ENCODE measurements at places on chromosomes 1 and 21.

DNA sequence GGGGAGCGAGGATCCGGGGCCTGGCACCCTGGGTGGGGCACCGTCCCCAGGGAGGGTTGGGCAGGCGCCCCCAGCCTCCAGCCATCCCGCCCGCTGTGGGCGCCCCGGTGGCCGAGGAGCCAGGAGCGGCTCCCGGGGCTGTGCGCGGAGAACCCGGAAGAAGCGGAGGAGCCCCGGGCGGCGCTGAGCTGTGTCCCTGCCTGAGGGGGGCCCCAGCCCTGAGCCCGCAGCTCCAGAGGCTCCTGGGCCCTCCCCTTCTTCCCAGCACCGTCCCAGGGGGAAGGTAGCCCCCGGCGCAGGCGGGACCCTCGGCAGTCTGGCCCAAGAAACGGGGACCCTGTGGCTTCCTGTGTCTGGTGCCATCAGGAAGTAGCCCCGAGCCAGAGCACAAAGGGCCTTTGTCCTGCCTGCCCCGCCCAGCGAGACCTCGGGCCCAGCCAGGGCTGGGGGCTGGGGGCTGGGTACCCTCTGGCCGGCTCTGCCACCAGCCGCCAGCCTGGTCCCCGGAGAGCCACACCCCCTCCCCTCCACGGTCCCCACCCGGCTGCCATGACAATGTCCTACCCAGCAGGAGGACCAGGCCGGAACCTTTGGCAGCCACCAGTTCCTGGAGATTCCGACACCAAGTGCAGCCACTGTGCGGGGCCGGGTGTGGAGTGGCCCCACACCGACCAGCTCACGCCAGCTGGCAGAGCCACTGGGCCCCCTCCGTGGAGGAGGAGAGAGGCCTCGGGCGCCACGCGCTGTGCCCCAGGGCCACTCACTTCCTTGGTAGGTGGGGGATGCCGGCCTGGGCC lies 15.6 kb upstream of the TTLL10 start:
- DNase-seq: peak; percentile 29

GRCh38 chr1:117636637-117637425 lies 31.0 kb downstream of the TENT5C start:
- no peak for DNase-seq

DNA sequence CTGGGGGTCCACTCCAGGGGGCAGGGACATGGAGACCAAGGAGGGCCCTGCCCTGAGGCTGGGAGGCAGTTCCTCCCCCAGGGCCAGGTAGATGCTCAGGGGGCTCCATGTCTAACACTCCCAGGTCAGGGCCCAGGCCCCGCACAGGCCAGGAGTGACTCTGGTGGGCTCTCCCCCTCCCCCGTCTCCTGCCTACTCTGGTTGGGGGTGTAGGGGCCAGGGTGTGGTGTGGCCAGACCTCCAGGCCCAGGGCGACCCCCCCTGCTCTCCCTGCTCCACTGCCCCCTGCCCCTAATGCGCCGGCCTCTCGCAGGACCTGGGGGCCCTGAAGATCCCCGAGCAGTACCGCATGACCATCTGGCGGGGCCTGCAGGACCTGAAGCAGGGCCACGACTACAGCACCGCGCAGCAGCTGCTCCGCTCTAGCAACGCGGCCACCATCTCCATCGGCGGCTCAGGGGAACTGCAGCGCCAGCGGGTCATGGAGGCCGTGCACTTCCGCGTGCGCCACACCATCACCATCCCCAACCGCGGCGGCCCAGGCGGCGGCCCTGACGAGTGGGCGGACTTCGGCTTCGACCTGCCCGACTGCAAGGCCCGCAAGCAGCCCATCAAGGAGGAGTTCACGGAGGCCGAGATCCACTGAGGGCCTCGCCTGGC lies 19.7 kb upstream of the CCDC27 start:
- no peak for DNase-seq

DNA sequence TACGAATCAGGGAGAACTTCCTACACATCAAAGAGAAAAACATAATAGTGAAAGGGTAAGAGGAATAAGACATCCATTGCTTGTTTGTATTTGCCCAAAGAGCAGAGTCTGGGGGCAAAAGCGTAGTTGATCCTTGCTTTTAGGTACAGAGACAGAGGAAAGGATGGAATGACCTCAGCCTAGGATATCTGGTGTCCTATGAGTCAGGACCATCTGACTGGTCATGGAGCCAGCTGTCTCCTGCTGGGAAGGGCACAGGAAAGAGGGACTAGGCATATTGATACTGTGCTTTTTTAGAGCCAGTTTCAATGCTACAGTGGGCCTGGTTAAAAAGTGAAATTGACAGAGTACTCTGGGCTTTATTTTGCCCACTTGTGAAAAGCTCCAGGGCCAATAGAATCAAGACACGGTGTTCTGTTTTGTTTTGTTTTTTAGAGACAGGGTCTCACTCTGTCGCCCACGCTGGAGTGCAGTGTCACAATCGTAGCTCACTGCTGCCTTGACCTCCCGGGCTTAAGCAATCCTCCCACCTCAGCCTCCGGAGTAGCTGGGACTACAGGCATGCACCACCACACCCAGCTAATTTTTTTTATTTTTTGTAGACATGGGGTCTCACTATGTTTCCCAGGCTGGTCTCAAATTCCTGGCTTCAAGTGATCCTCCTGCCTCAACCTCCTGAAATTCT lies 3.2 kb downstream of the PLEKHO1 start:
- DNase-seq: no peak

GRCh38 chr1:160191756-160192155 lies 1.4 kb downstream of the CASQ1 start:
- no peak for DNase-seq

- no peak for DNase-seq
Observed at GRCh38 chr1:207858806-207859205, 52.1 kb downstream of the CD34 start.

DNA sequence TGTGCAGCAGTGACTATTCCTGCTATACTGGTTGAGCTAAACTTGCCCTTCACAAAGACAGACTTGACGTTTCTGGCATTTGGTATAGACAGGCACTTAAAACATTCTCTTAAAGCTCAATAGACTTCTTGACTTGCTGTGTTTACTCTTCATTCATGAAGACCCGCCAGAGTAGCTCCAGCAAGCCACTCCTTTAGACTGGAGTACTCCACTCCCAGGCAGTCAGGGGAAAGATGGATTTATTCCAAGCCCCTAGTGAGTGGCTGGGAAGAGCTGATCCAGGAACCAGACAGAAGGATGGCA lies 70.7 kb downstream of the EVA1C start:
- no peak for DNase-seq

GRCh38 chr1:167202049-167202448 lies 18.6 kb upstream of the POU2F1 start:
- DNase-seq: no peak

DNA sequence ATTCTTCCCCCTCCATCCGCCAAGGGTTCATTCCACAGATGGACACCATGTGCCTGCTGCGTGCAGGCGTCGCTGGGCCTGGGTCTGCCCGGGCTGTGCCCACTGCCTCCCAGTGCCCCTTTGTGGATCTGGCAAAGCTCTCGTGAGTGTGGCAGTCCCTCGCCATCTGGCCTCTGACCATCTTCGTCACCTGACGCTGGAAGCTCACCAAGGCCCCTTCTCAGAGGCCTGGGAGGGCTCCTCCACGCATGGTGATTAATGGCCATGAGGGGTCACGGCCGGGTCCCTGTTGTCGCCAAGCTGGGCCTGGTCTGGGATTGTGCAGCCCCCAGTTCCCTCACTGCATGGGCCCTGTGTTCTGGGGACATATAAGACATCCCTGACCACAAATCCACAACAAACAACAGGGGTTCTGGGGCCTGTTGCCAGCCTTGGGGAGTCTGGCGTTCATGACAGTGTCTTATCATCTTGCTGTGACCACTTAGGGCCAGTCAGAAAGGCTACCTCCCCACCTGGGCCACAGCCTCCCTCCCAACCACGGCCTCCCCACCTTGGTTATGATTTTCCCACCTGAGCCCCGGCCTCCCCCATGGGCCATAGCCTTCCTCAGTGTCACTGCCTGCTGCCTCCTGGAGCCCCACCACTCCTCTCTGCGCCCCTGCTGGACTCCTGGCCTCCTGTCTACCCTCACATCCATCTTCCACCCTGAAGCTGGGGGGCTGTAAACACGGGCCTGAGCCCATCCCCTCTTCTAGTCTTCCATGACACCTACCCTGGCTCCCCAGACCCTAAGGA lies 27.9 kb downstream of the SLC45A1 start:
- DNase-seq: no peak
